Activated T-cell treated with anti-CD3 and anti-CD28 coated beads, Interleukin-2, amount 50 U/mL, for 1 hour (primary cell): ENCODE measurements at places on chromosomes 6 and 20.

DNA sequence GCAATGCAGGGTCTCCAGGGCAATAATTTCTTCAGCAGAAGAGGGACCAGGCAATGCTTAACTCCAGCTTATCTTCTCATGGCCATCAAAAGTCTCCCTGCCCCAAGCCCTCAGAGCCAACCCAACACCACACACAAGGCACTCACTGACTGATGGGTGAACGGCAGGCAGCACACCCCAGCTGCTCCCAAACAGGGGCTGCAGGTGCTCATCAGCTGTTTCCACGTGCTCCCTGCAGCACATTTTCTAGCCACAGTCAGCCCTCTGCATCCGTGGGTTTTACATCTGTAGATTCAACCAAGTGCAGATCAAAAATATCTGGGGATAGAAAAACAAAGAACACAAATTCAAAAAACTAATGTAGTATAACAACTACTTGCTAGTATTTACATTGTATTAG lies 4.0 kb upstream of the GABRR1 start:
- DNase-seq: no peak

DNA sequence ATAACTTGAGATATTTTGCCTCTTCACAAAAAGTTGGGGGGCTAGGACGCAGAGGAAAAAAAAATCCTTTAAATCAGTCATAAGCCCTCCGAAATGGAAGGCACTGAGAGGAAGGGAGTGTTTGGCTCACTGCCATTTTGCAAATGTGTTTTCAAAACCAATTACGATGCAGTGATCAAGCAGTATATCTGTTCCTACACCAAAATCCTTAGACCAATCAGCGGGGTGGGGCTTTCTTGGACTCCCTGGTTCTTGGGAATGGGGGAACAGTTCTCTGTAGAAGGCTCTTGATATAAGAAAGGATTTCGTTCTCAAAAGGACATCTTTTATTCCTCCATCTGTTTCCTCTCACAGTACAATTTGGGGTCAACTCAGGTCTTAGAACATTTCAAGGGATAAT lies 478.6 kb upstream of the JARID2 start:
- DNase-seq: no peak

- DNase-seq: no peak
These were observed 128.8 kb upstream of the CD93 start for GRCh38 chr20:23214903-23215302.

GRCh38 chr6:79802657-79803300 lies 144.6 kb downstream of the ELOVL4 start:
- DNase-seq: no peak

GRCh38 chr6:167988154-167988495 lies 9.3 kb upstream of the KIF25 start:
- DNase-seq: no peak

DNA sequence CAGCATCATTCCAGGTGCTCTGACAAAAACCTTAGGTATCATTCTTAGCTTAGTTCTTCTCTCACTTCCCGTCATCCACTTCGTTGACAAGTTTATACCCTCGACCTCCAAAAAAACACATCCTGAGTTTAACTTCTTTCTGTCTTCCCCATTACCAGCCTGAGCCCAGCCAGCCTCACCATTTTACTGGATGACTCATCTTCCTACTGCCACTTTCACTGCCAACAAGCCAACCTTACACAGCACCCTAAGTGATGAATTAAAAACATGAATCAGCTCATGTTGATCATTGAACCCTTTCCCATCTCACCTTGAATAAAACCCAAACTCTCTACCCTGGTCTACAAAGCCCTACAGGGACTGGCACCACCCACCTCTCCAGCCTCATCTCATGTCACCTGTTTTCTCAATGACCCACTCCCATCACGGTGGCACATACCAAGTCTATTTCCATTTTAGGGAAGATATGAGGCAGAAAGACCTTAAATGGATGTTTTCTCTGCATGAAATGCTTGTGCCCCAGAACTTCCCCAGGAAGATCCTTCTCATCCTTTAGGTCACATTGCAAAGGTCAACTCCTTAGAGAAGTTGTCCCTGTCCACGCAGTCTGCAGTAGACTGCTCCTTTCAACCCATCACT lies 9.9 kb upstream of the UST start:
- no peak for DNase-seq

- no peak for DNase-seq
These were observed 213.9 kb downstream of the ZNF217 start for GRCh38 chr20:53379833-53380120.
